A549 (cell line): ENCODE measurements at places on chromosomes 2 and 18. TPM values are rescaled to one million over a fixed set of nuclear protein-coding genes. Genes with fewer than 3 reads are reported as not detected.

The SFTPB gene
- 0.08 TPM in 1 of 3 replicates, not detected in the others for polyA plus RNA-seq

The ALLC gene
- polyA plus RNA-seq, result not detected in 3 replicates

The EIF2AK3 gene
- polyA plus RNA-seq, result 8.5 to 11.0 TPM (median 9.3 TPM) in 3 replicates

The TCF7L1 gene
- 4.1 to 5.0 TPM (median 4.4 TPM) in 3 replicates for polyA plus RNA-seq

The CENPA gene
- 41.6 to 45.7 TPM (median 43.7 TPM) in 3 replicates for polyA plus RNA-seq

The CFC1B gene
- not detected in 3 replicates for polyA plus RNA-seq

The ELOA2 gene
- polyA plus RNA-seq, result not detected in 3 replicates

The KATNAL2 gene
- polyA plus RNA-seq, result 4.0 to 4.2 TPM (median 4.0 TPM) in 3 replicates

The C2orf78 gene
- polyA plus RNA-seq, result not detected in 3 replicates

The CNDP1 gene
- polyA plus RNA-seq, result not detected in 3 replicates

The IKZF2 gene
- polyA plus RNA-seq, result 0.14 to 0.18 TPM (median 0.17 TPM) in 3 replicates

The COQ10B gene
- polyA plus RNA-seq, result 22.9 to 25.1 TPM (median 24.3 TPM) in 3 replicates

The APCDD1 gene
- polyA plus RNA-seq, result not detected in 3 replicates

The BMP10 gene
- polyA plus RNA-seq, result not detected in 3 replicates

The MYO1B gene
- 77.7 to 96.4 TPM (median 77.9 TPM) in 3 replicates for polyA plus RNA-seq

The GPBAR1 gene
- polyA plus RNA-seq, result 0.12 to 0.16 TPM (median 0.13 TPM) in 3 replicates
